Fibroblast of lung (primary cell): ENCODE measurements at places on chromosomes 5 and 9. TPM values are rescaled to one million over a fixed set of nuclear protein-coding genes. Genes with fewer than 3 reads are reported as not detected.

Gene GBGT1
- total RNA-seq = 3.3 and 4.1 TPM in 2 replicates

Gene FOXD4
- total RNA-seq = 0.17 and 0.26 TPM in 2 replicates

DNA sequence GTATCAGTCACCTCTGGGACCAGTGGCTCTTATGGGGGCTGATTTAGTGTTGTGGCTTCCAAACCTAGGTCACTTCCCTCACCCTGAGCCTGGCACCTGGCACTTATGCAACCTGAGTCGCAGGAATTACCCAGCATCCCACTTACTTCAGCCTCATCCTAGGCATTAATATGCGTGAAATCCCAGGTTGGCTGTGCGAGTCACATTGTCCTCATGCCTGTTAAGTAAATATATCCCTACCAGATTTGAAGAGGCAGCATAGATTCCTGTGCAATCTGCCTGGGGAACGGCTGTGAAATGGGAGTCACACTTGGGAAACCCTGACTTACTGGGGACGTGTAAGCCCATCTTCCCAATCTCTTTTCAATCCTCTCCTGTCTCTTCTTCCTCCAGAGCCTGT is 42.7 kb upstream of the AKNA start:
- no peaks in the 10 kb centered on the region for H3K36me3 ChIP-seq

Gene SAPCD2
- total RNA-seq = 0.26 and 2.8 TPM in 2 replicates

DNA sequence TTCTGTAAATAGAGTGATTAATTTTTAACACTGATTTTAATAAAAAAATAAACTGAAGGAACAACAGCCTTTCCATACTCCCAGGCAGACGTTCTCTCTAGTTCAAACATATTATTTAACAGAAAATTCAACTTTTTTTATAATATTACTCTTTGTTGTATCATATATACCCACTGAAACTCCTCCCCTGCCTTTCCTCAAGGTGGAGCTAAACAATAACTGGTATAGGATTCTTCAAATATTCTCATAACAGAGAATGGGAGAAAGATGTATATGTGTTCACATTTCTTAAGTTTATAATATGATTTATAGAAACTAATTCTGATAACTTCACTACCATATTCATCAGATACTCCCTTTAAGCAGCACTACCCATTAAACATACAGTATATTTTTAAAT is 83.4 kb downstream of the CYLC2 start:
- DNase-seq = no peak
- no peak overlapping the region for H3K27ac ChIP-seq
- H3K4me3 ChIP-seq = no peak overlapping the region
- no peaks in the 10 kb centered on the region for H3K36me3 ChIP-seq
- H3K4me1 ChIP-seq = no peaks in the 10 kb centered on the region

Gene PCDHA3
- total RNA-seq = 0.26 and 1.2 TPM in 2 replicates

Gene SV2C
- total RNA-seq = not detected in 2 replicates

DNA sequence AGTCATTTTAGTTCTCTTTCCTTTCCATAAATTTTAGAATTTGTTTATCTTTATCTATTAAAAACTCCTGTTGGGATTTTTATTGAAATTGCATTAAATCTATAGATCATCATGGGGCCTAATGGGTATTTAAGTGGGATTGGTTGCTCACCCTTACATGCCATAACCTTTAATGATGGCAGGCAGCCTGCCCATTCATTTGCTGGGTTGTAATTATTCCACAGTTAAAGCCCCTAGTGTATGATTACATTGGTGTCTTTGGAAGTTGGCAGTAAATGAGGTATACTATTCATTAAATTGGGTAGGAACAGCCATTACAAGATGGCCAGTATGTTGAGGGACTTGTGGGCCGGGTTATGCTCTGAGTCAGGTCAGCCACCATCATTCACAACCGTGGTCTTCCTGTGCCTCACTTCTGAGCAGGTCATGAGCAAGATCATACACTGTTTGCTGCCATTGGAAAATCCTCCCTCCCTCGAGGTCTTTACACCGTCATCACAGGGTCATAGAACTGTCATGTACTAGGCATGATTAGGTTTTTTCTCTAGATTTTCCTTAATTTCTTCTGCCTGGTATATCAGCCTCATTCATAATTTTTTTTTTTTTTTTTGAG is 59.5 kb downstream of the CYSTM1 start:
- no peaks in the 10 kb centered on the region for H3K27me3 ChIP-seq
- H3K4me1 ChIP-seq = no peaks in the 10 kb centered on the region
- no peak overlapping the region for H3K27ac ChIP-seq

DNA sequence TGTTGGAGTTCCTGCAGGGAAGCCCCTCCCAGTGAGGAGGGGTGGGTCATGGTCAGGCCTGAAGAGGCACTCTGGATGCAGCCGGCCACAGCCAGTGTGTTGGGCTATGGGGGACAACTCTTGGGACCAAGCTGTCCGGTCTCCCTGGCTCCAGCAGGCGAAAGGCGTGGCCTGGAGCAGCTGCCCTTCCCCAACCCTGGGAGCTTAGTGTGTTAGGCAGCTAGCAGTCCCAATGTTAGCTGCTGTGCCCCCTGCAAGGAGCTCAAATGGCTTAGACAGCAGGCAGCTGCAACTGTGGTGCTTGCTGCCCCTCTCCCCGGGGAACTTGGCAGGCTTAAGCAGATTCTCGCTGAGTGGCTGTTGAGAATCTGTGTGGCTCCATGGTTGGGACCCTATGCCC is 67.5 kb upstream of the ACTBL2 start:
- H3K4me3 ChIP-seq = no peak overlapping the region
- H3K27me3 ChIP-seq = no peaks in the 10 kb centered on the region
- H3K27ac ChIP-seq = no peak overlapping the region
- H3K4me1 ChIP-seq = no peaks in the 10 kb centered on the region
- DNase-seq = no peak

Gene GAS1
- 7.4 and 15.2 TPM in 2 replicates for total RNA-seq

DNA sequence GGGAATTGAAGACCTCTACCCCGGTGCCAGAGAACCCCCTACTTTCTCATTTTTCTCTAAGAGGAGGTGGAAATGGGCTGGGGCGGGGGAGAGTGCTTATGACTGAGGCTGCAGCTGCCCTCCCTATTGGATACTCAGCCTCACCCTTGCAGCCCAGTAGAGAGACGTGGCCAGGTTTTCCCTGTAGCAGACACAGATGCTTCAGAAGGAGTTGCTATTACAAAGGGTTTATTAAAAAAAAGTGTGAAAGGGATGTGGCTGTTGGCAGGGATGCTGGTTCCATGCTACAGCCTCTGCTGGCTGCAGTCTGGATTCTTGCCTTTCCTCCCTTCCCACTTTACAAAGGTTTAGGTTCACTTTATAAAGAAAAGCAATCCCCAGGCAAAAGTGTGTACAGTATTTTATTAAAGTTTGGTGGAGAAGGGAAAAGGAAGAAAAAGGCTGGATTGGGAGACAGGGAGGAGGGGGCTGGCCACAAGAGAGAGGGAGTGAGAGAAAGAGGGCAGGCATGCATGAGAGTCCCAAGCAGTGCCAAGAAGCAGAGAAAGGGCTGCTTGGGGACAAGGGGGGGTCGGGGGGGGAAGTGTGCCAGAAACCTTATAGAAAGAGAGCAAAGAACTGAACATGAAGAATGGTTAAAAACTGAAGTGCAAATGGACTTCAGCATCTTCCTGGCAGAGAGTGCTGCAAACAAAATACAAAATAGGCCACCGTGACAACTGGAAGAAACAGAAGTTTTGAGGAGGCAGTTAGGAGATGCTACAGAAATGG is 29.5 kb upstream of the NFIB start:
- DNase-seq = no peak
- no peaks in the 10 kb centered on the region for H3K36me3 ChIP-seq
- no peak overlapping the region for H3K27ac ChIP-seq
- H3K4me1 ChIP-seq = no peaks in the 10 kb centered on the region

DNA sequence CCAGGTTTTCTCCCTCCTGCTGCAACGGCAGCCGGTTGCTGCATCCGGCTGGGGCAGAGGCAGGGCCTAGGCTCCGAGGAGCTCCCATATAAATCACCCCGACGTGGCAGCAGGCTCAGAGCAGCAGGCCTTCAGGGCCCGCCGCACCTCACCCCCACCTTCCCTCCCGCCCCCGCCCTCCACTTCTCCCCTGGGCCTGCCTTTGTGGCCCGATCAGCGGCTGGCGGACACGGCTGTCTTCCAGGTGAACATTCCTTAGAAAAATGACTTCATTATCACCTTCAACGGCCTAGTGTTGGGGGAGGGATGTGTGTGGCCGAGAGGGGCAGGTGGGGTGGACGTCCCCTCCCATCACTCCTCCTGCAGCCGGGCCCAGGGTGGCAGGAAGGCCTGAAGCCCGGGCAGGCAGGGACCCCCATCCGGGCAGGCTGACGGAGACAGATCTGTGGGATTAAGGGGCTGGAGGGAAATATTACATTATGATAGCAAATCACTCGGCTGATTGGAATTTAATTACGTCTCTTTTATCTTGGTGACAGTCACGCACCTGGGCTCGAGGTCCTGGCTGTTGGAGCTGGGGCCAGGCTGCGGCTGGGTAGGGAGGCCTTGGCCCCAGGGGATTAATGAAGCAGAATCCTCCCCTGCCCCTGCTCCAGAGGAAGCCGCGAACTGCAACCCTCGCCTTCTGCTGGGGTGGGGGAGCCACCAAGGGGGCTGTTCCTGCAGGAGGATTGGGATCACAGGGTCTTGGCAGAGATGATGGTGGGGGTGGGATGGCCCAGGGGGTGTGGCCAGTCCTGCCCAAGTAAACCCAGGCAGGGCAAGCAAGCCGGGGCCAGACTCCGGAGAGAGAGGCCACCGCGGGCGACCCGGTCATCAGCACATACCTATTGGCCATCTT is 38.4 kb upstream of the RXRA start:
- H3K27ac ChIP-seq = no peak overlapping the region
- DNase-seq = no peak
- no peak overlapping the region for H3K4me3 ChIP-seq

GRCh38 chr5:80246995-80247729 is 8.7 kb downstream of the SERINC5 start:
- peak; percentile 99 for DNase-seq
- no peaks in the 10 kb centered on the region for H3K36me3 ChIP-seq
- peaks cover 6% of the 10 kb centered on the region for H3K4me1 ChIP-seq
- H3K27me3 ChIP-seq = no peaks in the 10 kb centered on the region
- H3K4me3 ChIP-seq = peak overlapping the region; percentile 18

GRCh38 chr9:133419005-133419404 is 1.2 kb upstream of the REXO4 start:
- peak overlapping the region; percentile 97 for H3K4me3 ChIP-seq
- no peaks in the 10 kb centered on the region for H3K27me3 ChIP-seq
- H3K27ac ChIP-seq = no peak overlapping the region

DNA sequence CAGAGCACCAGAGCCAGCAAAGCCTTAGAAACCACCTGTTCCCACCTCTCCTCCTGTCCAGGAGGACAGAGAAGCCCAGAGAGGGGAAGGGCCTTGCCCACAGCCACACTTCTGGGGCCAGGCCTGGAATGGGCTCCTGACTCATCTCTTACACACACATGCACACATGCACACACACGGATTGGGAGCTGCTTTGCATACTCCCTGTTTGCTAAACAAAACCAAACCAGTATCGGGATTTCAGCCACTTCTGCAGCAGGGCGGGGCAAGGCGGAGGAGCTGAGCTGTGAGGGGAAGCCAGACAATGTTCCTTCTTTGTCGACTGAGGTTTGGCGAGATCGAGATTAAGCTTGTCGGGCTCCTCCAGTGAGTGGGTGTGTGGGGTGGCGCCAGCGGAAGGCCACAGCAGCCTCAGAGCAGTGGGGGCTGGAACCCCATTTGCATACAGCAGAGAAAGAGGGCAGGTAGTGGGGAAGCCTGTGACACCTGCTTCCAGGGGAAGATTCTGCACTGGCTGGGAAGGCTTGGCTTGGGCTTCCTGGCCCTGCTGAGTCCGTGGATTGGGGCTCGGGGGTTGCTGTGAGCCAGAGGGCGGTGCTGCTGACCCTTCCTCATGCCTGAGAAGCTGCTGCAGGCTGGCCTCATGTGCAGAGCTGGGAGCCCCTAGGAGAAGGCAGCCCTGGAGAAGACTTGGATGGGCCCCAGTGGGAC is 16.1 kb downstream of the GFI1B start:
- H3K4me3 ChIP-seq = no peak overlapping the region
- H3K27ac ChIP-seq = no peak overlapping the region
- peaks cover 23% of the 10 kb centered on the region for H3K27me3 ChIP-seq
- DNase-seq = peak; percentile 56
- H3K36me3 ChIP-seq = no peaks in the 10 kb centered on the region
- H3K4me1 ChIP-seq = no peaks in the 10 kb centered on the region

- H3K27me3 ChIP-seq = peaks cover 4% of the 10 kb centered on the region
- no peak for DNase-seq
- no peaks in the 10 kb centered on the region for H3K4me1 ChIP-seq
- no peaks in the 10 kb centered on the region for H3K36me3 ChIP-seq
- no peak overlapping the region for H3K4me3 ChIP-seq
Observed at GRCh38 chr9:107112707-107113243, 170.3 kb upstream of the RAD23B start.
